ENCODE measurements at places on chromosomes 2 and 18.

DNA sequence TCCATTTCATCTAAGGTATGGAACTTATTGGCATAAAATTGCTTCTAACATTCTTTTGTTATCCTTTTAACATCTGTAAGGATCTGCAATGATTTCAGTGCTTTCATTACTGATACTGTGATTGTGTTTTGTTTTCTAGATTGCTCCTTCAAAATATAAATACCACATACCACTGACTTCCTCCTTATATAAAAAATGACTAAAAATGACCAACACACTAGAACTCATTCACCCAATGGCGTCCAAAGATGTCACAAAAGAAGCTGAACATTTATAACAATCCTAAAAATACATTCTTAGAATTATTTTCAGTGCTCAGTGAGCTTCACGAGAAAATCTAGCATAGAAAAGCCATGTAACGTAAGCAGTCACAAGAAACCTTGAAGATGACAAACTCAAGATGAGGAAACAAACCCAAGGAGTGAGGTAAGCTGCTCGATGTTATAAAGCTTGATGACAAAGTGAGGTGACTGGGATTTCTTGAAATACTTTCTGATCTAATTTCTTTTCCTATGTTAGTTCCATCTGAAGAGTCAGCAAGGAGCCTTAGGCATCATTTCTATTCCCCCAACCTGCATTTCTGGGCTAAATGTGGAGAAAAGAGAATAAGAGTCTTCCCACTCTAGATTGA, 42.6 kb downstream of the PNO1 start:
- DNase-seq, result no peak

DNA sequence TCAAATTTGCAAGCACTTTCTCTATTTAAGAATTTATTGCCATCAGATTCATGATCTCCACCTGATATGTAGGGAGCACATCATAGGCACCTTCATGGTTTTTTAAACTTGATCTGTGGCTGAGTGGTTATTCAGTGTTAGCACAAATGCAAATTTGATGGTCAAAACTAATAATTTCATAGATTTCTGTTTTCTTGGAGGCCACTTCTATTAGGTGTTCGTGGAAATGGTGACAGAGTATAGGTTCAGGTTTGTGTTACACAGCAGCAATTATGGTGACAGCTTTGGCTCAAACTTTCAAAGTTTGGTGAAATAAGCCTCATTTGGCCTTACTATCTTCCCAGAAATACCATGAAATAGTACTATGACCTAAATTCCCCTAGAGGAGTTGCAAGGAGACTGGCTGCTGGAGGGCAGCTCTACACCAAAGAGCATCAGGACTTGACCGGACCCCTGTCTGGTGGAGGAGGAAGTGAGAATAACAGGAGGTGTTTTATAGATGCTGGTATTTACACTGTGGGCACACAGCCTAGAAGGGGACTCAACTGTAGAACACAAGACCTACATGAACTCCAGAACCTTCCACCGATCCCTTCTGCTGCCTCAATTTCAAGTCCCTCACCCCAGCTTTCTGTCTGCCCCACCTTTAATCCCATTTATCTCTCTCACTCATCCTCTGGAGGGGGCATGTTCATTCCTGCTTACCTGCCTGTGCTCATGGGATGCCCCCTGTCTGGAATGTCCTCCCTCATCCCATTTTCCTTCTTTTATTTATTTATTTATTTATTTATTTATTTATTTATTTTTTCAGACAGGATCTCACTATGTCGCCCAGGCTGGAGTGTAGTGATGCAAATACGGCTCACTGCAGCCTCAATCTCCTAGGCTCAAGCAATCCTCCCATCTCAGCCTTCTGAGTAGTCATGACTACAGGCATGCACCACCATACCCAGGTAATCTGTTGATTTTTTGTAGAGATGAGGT, 132.9 kb upstream of the SIX2 start:
- DNase-seq, result no peak

GRCh38 chr2:36147670-36148390, 207.7 kb upstream of the CRIM1 start:
- no peak for DNase-seq

DNA sequence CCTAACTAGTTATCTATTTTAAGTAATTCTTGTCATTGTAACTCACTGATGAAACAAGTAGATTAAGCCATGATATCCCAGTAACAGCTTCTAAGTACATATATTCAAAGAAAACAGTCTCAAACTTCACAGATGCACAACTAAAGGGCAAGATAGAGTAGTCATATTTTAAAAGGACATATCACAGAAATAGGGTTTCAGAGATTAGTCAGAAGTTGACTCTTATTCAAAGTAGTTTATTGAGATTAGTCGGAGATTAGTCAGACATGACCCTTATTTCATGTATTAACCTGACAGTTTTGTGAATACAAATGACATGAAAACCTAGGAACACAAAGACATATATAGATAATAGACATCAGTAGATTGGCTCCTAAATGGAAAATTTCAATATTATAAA, 15.9 kb upstream of the CHAC2 start:
- DNase-seq, result no peak

GRCh38 chr18:62558015-62558663, 35.3 kb downstream of the ZCCHC2 start:
- DNase-seq, result no peak

- no peak for DNase-seq
These were observed 170.5 kb downstream of the TGIF1 start for GRCh38 chr18:3620146-3621119.

DNA sequence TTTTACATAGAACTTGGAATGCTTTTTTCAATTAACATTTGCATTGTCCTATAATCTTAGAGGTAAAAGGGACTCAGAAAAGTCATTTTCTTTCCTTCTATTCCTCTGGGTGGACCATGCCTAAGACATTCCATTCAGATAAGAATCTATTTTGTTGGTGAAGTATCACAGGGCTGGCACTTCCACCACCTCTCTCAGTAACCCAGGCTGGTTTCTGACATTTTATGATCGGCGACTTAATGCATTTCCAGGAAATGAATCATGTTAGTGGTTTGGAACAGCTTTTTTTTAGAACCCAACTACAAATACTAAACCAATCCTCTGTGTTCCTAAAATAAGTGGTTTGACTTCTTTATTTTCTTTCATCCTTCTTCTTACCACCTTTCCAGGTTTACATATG, 27.0 kb downstream of the GAD1 start:
- DNase-seq, result no peak

- no peak for DNase-seq
These were observed 25.6 kb downstream of the GPR155 start for GRCh38 chr2:174461221-174461620.

GRCh38 chr2:175181877-175182308, 383 bp upstream of the ATP5MC3 start:
- DNase-seq, result no peak

- DNase-seq, result no peak
These were observed 50.1 kb downstream of the MAP2 start for GRCh38 chr2:209473930-209474419.

GRCh38 chr2:173606619-173607248, 252.1 kb downstream of the CDCA7 start:
- no peak for DNase-seq

DNA sequence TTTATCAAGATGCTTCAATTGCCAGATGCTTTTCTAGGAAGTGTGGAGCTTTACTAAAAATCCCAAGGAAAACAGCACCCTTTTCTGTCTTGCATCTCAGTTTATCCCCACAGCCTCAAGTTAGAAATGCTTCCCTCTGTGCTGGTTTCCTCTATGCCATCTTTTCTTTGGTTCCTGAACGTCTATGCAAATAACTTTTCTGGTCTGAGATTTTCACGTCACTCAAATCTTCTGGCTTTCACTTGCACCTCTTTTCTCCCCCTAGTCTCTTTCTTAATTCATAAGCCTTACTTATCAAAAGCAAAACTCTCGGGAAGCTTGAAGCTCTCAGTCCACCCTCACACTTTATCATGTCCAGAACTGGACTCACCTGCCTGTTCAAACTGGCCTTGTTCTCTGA, 33.9 kb downstream of the ARHGAP25 start:
- no peak for DNase-seq

- no peak for DNase-seq
These were observed 264.7 kb upstream of the SYT4 start for GRCh38 chr18:43542016-43542415.

GRCh38 chr2:84894758-84895520, 10.5 kb upstream of the TMSB10 start:
- no peak for DNase-seq

DNA sequence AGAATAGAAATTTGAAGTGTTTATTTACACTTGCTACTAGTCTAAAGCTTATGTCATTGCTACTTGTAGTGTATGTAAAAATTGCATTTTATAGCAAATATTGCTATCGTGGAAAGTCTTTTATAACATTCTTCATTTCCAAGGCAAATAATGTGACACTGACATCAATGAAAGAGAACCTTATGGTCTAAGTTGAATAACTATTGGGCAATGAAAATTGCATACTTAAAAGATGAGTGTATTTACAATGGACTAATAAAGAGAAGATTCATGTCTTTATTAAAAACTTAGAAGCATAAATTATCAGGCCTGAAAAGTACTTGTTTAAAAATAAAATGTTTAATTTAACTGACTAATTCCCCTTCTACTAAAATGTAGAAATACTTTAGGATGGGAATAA, 82.2 kb downstream of the LRP1B start:
- DNase-seq, result no peak

GRCh38 chr18:42824178-42824577, 291.3 kb downstream of the RIT2 start:
- DNase-seq, result no peak

DNA sequence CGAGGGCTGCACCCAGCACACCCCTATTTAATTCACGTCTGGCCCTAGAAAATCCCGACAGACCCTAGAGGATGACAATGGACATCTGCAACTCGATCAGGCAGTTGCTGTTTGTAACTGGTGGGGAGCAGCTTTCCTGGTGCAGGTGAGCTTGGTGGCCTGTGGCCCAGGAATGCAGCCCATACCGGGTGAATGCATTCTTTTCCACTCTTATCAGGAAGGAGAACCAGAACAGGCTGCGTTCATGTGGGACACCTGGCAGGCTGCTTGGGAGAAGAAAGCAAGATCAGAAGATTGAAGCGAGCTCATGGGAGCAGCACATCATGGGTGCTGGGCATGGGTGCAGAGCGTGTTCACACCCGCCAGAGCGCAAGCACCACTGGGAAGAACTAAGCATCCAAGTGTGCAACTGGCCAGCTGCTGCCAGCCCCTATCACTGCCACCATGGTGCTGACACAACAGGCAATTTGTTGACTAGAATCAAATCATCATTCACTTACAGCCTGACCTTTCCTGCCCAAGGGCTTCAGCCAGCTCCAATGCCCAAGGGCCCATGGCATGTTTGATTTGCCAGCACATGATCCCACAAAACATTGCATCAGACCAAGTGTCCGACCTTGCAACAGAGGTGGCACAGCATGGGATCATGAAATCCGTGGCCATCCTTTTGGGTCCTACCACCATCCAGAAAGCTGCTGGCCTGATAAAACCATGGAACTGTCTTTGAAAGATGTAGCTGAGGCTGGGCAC, 241.7 kb upstream of the ID2 start:
- no peak for DNase-seq

DNA sequence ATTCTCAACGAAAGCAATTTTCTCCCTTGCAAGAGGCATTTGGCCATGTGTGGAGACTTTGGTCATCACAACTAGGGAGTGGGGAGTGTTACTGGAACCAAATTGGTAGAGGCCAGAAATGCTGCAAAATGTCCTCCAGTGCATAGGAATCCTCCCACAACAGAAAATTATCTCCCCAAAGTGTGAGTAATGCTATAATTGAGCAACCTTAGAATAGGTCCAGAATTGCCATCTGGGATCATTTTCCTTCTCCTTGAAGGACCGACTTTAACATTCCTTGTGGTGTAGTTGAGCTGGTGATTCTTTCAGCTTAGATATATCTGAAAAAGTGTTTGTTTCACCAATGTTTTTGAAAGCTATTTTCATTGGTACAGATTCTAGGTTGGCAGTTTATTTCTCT, 111.2 kb upstream of the SMIM21 start:
- DNase-seq, result no peak

GRCh38 chr18:75083761-75084160, 125.2 kb downstream of the PTGR3 start:
- no peak for DNase-seq

- DNase-seq, result no peak
These were observed 54.7 kb downstream of the BCL2 start for GRCh38 chr18:63264871-63265270.

DNA sequence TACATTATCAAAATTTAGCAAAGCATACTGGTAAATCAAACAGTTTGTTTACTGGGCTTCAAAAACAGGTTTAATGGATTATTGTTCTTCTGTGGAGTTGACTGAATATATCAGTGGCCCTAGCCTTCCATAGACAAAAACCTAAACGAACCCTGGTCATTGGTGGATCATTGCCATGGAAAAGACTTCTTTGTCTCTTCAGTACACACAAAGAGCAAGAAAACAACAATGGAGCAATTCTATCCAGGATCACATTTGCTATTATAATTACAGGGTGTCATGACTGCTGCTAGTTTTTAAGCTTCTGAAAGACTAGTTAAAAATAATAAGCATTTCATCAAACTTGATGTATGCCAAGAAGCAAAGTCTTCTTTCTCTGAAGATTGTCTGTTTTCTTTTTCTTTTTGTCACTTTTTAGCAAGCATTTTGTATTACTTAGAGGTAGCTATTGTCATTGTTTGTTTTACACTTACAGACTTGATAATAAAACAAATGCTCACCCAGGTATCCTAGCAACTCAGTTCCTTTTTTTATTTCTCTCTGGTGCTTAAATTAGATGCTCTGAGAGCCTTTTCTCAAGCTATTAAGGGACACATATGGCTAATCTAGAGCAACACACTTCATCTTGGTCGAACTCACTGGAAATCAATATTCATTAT, 1228.7 kb upstream of the DDX18 start:
- DNase-seq, result no peak

DNA sequence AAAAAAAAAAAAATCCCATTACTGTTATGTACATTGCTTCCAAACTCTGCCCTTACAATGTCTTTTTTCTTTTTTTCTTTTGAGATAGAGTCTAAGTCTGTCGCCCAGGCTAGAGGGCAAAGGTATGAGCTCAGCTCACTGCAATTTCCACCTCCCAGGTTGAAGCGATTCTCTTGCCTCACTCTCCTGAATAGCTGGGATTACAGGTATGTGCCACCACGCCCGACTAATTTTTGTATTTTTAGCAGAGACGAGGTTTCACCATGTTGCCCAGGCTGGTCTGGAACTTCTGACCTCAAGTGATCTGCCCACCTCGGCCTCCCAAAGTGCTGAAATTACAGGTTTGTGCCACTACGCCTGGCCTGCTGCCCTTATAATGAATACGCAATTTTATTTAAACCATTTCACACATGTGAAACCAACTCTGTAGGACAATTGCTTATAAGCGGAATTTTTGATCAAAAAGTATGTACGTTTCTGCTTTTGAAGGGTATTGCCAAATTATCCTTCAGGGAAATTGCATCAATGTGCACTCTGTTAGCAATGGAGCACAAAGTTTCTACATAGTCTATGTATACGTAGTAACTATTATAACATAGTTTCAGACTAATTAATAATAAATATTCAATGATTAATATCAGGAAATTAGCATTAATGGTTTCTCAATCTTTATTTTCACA, 55.7 kb upstream of the ACTR3 start:
- no peak for DNase-seq

GRCh38 chr2:56297671-56298070, 113.9 kb downstream of the CCDC85A start:
- DNase-seq, result no peak

GRCh38 chr2:233227346-233227978, 24.0 kb upstream of the ATG16L1 start:
- DNase-seq, result no peak

All from activated CD8-positive, alpha-beta memory T cell treated with anti-CD3 and anti-CD28 coated beads for 1 hour (primary cell).